NCI-H1048 (cell line): ENCODE measurements at places on chromosomes 1 and 21.

GRCh38 chr1:41980827-41981653 lies 62.3 kb upstream of the HIVEP3 start:
- DNase-seq: no peak

GRCh38 chr1:27001570-27002360 lies 8.3 kb downstream of the TRNP1 start:
- no peak for DNase-seq

DNA sequence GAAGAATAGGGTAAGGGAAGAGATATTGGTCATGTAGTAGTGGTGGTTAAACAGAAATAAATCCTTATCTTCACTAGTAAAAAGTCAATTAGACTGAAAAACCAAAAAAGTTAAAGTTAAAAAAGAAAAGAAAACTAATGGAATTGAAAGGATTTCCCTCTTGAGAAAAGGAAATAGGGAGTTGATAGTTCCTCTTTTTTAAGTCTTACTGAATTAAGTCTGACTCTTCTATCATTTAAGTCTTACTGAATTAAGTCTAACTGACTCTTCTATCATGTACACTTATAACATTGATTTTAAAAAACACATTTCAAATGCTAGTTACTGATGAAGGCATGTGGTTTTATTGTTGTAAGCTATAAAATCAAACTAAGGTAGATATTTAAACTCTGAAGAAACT lies 49.5 kb upstream of the TENT5C start:
- DNase-seq: no peak

- DNase-seq: no peak
These were observed 1.1 kb downstream of the C21orf58 start for GRCh38 chr21:46322351-46323226.

DNA sequence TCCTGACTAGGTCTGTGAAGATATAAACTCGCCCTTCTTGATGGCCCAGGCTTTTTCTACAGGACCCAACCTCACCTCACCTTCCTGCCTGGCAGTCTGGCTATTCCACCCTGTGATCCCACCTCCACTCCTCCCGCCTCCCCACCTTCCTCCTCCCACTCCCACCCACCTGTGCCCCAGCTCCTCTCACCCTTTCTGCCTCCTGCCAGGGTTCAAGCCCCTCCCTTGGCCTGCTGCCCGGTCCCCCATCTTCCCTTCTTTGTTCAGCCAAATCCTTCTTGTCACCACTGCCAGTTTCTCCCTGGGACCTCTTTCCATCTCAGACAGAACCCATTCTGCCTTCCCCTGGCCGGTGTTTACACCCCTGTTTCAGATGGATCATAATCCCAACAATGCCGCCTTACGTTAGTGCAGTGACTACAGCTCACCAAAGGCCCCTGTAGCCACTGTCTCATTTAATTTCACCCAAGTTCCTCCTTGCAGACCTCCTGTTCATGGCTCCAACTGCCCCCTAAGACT lies 127.5 kb upstream of the EDN2 start:
- no peak for DNase-seq

GRCh38 chr1:185050823-185051451 lies 5.6 kb downstream of the RNF2 start:
- DNase-seq: no peak

DNA sequence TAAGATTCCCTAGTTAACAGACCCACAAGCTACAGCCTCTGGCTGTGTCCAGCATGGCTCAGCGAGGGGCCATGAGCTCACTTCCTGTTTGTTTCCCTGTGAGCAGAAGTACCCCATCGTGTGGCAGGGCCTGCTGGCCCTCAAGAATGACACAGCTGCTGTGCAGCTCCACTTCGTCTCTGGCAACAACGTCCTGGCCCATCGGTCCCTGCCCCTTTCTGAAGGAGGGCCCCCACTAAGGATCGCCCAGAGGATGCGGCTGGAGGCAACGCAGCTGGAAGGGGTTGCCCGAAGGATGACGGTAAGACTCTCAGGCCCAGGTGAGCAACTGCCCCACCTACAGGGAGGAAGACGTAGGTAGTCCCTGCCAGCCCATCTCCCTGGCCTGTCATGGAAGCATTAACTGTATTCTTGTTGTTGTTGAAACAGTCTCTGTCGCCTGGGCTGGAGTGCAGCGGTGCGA lies 38.2 kb downstream of the ZBTB17 start:
- DNase-seq: no peak

GRCh38 chr1:208542309-208542708 lies 298.1 kb upstream of the PLXNA2 start:
- no peak for DNase-seq

GRCh38 chr1:119448127-119448511 lies 33.2 kb downstream of the HSD3B2 start:
- no peak for DNase-seq

- no peak for DNase-seq
These were observed 32.0 kb upstream of the LAPTM5 start for GRCh38 chr1:30789388-30790255.

DNA sequence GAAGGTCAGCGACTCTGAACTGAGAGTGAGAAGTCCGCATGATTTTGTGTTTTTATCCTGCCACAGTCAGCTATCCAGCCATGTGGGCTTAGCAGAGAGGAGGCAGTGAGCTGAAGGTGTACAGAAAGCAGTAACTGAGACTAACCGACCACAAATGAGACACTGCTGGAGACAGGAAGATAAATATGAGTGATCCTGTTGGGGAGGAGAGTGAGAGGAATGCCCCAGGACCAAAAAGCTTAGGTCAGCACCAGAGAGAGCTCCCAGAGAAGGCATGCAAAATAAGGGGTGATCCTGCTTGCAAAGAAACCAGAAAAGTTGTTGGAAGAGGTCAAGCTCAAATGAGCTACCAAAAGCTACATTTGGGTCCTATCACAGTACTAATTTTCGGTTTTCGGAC lies 63.7 kb downstream of the HLCS start:
- no peak for DNase-seq

GRCh38 chr1:239619190-239619589 lies 232.8 kb downstream of the CHRM3 start:
- DNase-seq: no peak

DNA sequence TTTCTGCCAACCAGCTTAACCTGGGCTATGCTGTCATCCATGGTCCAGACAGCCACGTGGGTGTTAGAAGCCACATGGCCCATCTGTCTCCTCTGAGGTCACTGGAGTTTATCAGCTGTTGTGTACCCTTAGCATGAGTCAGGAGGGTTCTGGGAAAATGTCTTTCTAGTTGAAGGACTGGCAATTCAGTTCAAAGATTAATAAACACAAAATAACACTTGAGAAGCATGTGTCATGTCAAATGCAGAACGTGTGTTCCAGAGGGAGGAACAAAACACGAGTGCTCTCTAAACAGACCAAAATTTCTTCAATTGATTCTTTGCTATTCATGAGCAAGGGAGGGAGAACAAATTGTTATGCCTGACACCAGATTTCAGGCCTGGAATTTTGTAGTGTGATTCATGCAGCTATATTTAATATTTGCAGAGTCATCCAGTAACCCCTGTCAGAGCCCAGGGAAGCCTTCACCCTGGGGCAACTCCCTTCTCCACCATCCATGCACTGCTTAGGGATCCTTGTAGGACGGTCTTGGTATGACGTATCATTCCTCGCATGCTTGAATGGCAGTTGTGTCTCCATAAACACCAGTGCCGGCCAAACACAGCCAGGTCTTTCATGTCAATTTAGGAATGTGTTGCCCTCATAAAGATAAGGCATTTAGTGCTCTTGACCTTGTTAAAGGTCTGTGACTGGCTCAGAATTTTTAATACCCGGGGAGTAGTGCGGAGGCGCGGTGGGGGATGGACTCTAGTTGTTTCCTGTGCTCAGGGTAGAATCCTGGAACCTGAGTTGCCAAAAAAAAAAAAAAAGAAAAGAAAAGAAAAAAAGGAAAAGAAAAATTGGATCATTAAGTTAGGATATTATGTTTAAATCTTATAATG lies 27.7 kb upstream of the DYRK1A start:
- no peak for DNase-seq

DNA sequence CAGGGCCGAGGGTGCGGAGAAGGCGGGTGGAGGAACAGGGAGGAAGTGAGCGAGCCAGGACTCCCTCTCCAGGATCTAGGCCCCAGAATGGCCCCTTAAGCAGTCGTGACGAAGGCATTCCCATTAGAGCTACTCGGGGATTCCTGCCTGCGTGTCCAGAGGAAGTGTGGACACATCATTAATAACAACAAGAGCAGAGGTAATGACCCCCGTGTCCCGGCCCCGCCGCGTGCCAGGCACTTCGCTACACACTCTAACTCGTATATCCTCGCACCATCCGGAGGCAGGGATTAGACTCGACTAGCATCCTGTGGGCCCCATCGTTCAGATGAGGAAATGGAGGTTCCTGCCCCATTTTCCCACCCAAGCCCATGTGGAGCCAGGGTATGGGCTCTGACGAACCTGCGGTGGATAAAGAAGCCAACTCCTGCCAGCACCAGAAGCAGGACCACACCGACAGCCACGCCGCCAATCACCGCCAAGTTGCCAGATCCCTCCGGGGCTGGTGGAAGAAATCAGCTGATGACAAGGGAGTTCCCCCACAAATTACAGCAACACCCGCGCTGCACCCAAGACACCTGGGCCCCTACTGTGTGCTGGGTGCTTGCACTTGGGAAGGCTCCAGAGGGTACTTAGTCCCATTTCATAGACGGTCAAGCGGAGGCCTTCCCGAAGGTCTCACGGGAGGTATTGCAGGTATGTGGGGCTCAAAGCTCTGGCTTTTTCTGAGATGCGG lies 21.6 kb downstream of the EPHA2 start:
- no peak for DNase-seq
